Pancreas (tissue), 10 donors: ENCODE measurements at places on chromosomes 1 and 21. TPM values are rescaled to one million over a fixed set of nuclear protein-coding genes. Genes with fewer than 3 reads are reported as not detected.

Gene PRAMEF10
- total RNA-seq: not detected

Gene TIMM17A
- 17.4 TPM for total RNA-seq

Gene ZNF669
- total RNA-seq: 3.7 TPM

Gene TNNI3K
- 0.34 TPM for total RNA-seq

Gene LAMC2
- 1.8 TPM for total RNA-seq

Gene RNU1-4
- 4,050 TPM for total RNA-seq

Gene SGIP1
- 0.73 TPM for total RNA-seq

Gene OR4F16
- total RNA-seq: 0.23 TPM

Gene LCE1C
- not detected for total RNA-seq

Gene SPRR4
- not detected for total RNA-seq

Gene ACTL8
- total RNA-seq: not detected

GRCh38 chr1:6246497-6247467 lies 2.8 kb downstream of the HES3 start:
- DNase-seq: peak; percentile 79
- H3K27ac ChIP-seq: no peak overlapping the region
- H3K27me3 ChIP-seq: peaks cover 8% of the 10 kb centered on the region
- H3K4me1 ChIP-seq: no peaks in the 10 kb centered on the region
- H3K4me3 ChIP-seq: no peak overlapping the region

DNA sequence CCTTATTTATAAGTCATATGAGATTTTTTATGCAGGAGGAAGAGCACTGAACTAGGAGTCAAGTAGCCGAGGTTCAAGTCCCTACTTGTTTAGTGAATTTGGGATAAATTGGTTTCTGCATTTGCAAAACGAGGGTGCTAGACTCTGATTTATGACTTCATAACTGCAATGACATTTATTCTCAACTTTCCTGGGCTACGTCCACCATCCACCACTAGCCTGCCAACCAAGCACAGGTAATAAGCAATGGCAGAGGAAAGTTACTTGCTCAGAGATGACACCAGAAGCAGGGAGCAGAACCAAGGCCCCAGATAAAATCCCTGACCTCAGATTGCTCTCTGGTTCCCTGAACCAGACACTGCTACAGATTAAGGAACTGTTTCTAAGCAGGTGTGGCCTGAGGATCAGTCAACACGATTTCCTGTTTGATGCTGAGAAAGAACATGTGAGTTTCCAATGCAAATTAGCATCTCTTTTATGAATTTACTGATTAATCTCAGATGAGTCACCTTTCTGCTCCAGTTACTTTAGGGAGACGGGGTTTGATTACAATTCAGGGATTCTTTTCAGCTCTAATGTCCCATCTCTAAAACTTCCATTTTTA lies 52.7 kb downstream of the PLPP3 start:
- no peak overlapping the region for H3K4me3 ChIP-seq
- no peaks in the 10 kb centered on the region for H3K27me3 ChIP-seq
- DNase-seq: no peak
- H3K36me3 ChIP-seq: no peaks in the 10 kb centered on the region
- H3K4me1 ChIP-seq: peaks cover 12% of the 10 kb centered on the region
- no peak overlapping the region for H3K27ac ChIP-seq

DNA sequence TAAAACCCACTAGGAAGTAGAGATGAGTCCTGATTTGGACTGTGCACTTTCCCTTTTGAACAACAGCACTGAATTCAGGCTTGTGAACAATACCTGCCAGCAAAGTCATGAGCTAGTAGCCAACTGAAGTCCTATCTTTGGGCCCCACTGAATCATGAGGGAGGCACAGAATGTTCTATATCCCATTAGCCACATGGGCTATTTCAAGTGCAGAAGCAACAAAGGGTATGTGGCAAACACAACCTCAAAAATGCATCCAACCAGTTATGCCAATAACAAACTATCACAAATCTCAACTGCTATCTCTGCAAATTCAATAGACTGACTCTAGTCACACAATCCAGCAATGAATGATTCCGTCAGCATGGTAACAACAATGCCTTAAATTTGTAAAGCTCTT lies 276.0 kb downstream of the MRPL39 start:
- no peak overlapping the region for H3K27ac ChIP-seq
- H3K27me3 ChIP-seq: no peaks in the 10 kb centered on the region
- H3K4me3 ChIP-seq: no peak overlapping the region
- no peaks in the 10 kb centered on the region for H3K36me3 ChIP-seq

DNA sequence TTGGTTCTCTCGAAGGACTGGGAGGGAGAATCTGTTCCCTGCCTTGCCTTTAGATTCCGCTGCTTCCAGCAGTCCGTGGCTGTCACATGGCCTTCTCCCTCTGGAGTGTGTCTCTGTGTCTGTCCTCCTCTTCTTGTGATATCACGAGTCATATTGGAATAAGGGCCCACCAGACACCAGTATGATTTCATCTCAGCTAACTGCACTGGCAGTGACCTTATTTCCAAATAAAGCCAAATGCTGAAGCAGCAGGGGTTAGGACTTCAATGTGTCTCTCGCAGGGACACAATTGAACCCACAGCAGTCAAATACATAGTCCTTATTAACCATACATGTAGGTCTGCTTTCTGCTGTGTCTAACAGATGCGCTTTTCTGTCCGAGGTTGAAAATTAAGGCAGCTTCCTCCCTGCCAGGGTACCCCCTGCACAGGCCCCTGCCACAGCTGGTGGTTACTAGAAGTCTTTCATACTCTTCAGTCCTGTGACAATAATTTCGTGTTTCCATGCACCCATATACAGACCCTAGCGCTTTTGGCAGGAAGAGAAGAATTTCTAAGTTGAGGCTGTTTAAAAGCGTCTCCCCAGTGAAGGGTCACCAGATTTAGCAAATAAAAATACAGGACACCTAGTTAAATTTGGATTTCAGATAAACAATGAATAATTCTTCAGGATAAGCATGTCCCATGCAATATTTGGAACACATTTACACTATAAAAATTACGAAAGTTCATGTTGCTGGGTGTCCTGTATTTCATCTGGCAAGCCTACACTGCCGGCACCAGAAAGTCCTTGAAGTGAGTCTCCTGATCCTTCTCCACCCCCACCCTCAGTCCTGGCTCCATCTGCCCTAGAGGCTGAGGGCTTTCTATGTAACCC lies 182.1 kb downstream of the ETS2 start:
- no peaks in the 10 kb centered on the region for H3K27me3 ChIP-seq
- DNase-seq: no peak
- H3K4me3 ChIP-seq: no peak overlapping the region

DNA sequence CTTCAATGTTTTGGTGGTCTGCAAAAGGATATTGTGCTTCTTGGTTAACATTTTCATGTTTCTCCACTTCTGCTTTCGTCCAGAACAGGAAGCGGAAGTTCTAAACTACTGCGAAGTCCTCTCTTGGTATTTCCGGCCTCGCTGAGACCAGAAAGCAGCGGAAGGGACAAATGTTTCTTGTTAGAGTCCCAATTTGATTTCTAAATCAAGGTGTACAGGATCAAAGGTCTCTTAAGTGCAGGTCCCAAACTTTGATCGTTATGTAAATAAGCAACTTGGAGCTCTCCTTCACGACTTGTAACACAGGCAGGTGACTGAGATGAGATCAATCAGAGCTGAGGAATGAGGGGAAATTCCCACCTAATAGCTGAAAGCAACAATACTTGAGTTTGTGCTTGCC lies 40.1 kb upstream of the HMCN1 start:
- H3K27me3 ChIP-seq: no peaks in the 10 kb centered on the region
- no peak for DNase-seq
- H3K36me3 ChIP-seq: no peaks in the 10 kb centered on the region
- H3K4me1 ChIP-seq: no peaks in the 10 kb centered on the region

DNA sequence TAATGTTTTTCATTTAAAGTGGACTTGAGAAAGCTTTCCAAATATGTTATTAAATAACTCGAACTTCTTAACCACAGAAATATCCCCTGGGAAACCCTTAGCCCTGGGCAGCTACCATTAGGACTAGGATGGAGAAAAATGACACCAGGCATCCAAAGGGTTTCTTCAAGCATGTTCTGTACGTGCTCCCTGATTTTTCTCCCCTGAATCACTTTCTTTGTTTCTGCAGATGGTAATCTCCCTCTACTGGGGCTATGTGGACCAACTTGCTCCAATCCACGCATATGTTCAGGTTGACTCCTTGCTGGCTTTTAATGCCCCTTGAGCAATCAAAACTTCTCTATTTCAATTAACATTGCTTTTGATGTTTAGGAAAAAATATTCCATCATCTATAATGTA lies 312.7 kb upstream of the C1orf87 start:
- no peak overlapping the region for H3K4me3 ChIP-seq
- no peak for DNase-seq
- no peaks in the 10 kb centered on the region for H3K27me3 ChIP-seq
- H3K36me3 ChIP-seq: no peaks in the 10 kb centered on the region

DNA sequence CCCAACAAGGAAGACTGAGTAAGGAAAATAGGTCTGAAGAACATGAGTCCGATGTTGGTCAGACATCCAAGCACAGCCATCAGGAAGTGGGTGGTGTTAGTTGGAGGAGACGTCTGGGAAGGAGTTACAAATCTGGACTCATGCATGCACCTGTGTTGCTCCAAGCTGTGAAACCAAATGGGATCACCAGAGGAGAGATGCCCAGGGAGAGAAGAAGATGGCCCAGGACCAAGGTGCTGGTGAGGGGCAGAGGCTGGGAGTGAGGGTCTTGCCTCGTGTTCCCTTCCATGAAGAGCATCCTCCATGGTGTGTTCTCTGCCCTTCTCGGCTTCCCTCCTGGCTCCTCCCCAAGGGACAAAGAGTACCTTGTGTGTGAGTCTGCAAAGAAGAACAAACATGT lies 405.6 kb downstream of the NPHP4 start:
- no peak overlapping the region for H3K4me3 ChIP-seq
- no peak overlapping the region for H3K27ac ChIP-seq
- no peak for DNase-seq
- H3K36me3 ChIP-seq: no peaks in the 10 kb centered on the region

DNA sequence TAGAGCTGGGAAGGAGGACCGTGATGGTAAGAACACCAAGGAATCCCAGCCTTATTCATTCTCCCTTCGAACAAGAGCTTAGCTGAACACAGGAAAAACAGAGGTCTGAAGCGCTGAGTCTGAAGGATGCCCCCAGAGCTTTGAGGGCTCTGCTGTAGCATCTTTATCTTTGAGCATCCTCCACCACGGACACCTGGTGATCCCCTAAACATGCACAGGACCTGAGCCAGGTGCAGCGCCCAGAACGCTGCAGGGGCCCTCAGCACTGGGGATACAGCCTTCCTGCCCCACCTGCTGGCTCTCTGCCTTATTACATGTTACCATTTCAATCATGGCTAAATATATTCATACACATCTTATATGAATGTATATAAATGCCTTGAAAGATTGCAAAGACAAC lies 7.7 kb upstream of the GPATCH4 start:
- H3K4me3 ChIP-seq: no peak overlapping the region
- H3K27ac ChIP-seq: no peak overlapping the region
- H3K27me3 ChIP-seq: no peaks in the 10 kb centered on the region

- no peak overlapping the region for H3K4me3 ChIP-seq
- H3K27me3 ChIP-seq: no peaks in the 10 kb centered on the region
- no peak for DNase-seq
- H3K36me3 ChIP-seq: no peaks in the 10 kb centered on the region
Measured at GRCh38 chr1:3265835-3266805, 188.3 kb upstream of the ARHGEF16 start.

DNA sequence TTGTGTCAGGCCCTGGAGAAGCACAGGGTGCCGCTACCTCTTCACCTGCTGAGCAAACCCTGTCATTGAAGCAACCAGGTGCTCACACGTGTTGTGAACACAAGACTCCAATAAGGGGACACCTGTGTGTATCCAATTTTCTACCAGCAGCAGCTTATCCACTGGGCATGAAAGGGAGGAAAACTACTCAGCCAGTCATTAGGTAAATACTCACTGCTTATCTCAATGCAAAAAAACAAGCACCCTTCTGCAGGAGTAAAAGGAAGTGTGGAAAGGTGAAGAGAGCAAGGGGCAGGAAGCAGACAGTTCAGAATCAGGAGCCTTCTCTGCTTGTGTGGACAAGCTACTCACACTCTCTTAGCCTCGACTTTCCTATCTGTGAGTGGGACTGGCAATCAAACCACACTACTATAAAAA lies 148.9 kb downstream of the ETS2 start:
- H3K36me3 ChIP-seq: no peaks in the 10 kb centered on the region
- no peak for DNase-seq
- H3K4me3 ChIP-seq: no peak overlapping the region
- H3K27me3 ChIP-seq: no peaks in the 10 kb centered on the region

- no peak overlapping the region for H3K27ac ChIP-seq
- no peaks in the 10 kb centered on the region for H3K36me3 ChIP-seq
- no peak overlapping the region for H3K4me3 ChIP-seq
- H3K4me1 ChIP-seq: no peaks in the 10 kb centered on the region
- no peak for DNase-seq
- no peaks in the 10 kb centered on the region for H3K27me3 ChIP-seq
Measured at GRCh38 chr21:45768740-45769048, 125.2 kb downstream of the PCBP3 start.

GRCh38 chr1:162565460-162565859 lies 3.9 kb downstream of the UAP1 start:
- no peaks in the 10 kb centered on the region for H3K36me3 ChIP-seq
- H3K27ac ChIP-seq: no peak overlapping the region
- DNase-seq: no peak
- H3K4me3 ChIP-seq: no peak overlapping the region

DNA sequence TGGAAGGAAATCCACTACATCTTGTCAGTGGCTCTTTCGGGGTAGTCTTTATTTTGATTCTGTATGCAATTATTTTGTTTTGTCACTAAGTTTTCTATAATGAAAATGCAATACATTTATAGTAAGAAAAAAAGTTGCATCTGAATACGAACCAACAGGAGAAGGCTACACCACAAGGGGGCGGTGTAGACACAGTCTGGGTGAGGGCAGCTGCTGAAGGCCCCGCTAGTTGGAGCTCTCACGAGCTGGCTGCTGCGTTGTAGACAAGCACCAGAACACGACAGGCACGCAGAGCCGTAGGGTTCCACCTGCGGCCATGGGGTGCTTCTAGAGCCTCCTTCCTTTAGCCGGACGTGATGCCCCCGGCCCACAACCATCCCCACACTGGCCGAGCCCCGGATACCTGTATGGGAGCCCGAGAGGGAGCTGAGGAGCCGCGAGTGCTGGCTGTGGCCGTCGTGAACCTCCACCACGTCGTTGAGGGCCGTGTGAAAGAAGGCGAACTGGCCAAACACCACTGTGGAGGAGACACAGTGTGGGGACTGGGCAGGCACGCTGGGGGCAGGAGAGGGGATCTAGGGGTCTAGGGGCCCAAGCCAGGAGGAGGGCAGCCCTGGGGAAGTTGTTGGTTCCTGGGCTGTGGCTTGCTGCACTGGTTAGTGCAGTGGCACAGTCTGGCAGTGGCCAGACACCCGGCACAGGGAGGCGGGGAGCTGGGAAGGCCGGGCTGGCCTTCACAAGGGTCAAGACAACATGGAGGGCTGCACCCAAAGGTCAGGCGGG lies 160.8 kb downstream of the ZSCAN20 start:
- no peak overlapping the region for H3K4me3 ChIP-seq
- H3K27me3 ChIP-seq: no peaks in the 10 kb centered on the region
- DNase-seq: peak; percentile 96
- H3K36me3 ChIP-seq: no peaks in the 10 kb centered on the region
- H3K4me1 ChIP-seq: no peaks in the 10 kb centered on the region

GRCh38 chr1:114153261-114154145 lies at the start of gene SYT6:
Gene SYT6 (minus strand): TSS chr1:114153869. CDS start chr1:114153772, 97 bp downstream.
- no peaks in the 10 kb centered on the region for H3K4me1 ChIP-seq
- no peaks in the 10 kb centered on the region for H3K36me3 ChIP-seq
- peak; percentile 19 for DNase-seq
- H3K27me3 ChIP-seq: peaks cover 4% of the 10 kb centered on the region
- H3K27ac ChIP-seq: no peak within 1 kb of the TSS
- H3K4me3 ChIP-seq: peak within 1 kb of the TSS; percentile 57
